ENCODE measurements at places on chromosomes 6 and 20.

DNA sequence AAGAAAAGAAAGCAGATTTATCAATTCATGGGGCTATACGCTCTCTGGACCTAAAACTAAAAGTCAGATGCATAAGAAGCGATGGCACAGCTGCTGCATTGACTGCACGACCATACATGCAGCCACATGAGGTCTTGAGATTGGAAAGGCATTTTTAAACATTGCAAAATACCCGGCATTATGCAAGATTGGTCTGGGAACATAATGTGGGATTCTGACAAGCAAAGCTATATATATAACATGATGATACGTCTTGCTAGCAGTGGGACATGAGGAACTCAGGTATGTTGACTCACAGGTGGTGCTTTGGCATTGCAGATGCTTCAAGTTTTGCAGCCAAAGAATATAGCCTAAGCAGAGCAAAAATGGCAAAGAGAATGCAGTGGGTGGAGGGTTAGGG is 55.1 kb downstream of the SAMD3 start:
- DNase-seq: no peak

DNA sequence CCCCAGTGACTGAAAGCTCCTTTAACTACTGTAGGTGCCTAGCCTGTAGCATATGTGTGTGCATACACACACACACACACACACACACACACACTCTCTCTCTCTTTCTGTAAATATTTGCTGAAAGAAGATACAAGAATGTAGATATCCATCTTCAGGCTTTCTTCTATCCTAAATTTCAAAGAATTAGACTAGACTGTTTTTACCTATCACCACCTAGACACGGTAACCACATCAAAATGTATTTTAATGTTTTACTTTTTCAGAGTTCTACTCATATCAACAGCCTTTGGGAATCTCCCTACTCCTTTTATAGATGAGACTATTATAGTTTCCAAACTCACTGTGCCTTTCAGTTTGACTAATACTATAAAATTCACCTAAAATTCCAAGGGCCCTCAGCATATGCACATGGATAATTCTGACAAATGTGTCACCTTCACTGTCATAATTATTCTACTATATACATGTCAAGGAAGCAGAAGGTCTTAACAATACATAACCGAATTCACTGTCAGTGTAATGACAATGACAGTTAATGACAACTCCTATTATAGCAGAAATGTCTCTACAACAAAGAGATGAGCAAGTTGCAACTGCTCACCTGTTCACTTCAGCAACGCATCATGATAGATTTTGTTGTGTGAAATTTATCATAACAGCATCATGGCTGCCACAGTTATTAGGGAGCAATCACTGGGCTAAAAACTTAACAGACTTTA is 236.5 kb downstream of the GMPR start:
- no peak for DNase-seq

- no peak for DNase-seq
Measured at GRCh38 chr6:12147557-12148316, 135.6 kb downstream of the HIVEP1 start.

- no peak for DNase-seq
Measured at GRCh38 chr6:121791396-121792315, 356.2 kb downstream of the GJA1 start.

DNA sequence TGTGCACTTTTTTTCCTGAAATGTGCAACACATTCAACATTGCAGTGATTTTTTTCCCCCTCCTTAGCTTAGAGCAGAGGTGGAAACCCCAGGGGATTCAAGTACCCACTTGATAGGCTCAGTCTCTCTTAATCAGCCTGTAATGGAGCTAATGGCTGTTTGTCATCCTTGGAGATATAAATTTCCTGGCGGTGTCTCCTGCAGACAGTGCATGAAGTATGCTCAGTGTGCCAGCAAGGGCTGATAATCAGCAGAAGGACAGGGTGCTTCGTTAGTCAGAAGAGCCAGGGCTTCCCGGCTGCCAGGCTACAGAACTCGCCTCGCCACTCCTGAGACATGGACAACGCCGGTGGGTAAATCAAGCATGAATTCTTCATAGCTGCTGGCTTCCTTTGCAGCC is 69.8 kb upstream of the PHACTR2 start:
- no peak for DNase-seq

GRCh38 chr6:45655745-45656476 is 278.2 kb upstream of the SUPT3H start:
- DNase-seq: no peak
